ENCODE measurements at places on chromosomes 6 and 20.

DNA sequence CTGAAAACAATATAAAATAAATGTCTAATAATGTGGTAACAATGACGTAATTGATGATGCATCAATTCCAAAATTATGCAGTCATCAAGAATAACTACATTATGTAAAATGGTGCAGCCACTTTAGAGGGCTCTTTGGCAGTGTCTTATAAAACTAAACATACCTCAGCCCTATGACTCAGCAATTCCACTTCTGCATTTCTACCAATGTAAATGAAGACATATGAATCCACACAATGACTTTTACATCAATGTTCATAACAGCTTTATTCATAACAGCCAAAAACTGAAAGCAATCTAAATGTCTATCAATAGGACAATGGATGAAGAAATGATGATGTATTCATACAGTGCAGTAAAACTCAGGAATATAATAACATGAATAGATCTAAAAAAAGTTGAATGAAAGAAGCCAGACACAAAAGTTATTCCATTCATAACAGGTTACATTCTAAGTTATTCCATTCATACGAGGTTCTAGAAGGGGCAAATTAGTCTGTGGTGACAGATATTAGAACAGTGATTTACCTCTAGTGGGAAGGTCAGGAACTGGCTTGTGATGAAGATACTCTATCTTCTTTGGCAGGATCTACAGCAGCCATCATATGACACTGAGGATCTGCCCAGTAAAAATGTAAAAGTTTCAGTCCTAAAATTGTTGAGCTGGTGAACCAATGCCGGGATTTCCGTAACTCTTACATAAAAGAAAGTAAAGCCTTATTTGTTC is 396.1 kb downstream of the PLCB1 start:
- DNase-seq, result no peak

GRCh38 chr6:138105446-138105845 is 1.8 kb downstream of the PERP start:
- DNase-seq, result no peak

- DNase-seq, result no peak
These were observed 57.8 kb upstream of the QKI start for GRCh38 chr6:163356743-163357142.

GRCh38 chr20:59120491-59120890 is 43.1 kb upstream of the ZNF831 start:
- DNase-seq, result no peak

- DNase-seq, result no peak
These were observed 145.2 kb downstream of the SYCP2 start for GRCh38 chr20:59788196-59788735.

DNA sequence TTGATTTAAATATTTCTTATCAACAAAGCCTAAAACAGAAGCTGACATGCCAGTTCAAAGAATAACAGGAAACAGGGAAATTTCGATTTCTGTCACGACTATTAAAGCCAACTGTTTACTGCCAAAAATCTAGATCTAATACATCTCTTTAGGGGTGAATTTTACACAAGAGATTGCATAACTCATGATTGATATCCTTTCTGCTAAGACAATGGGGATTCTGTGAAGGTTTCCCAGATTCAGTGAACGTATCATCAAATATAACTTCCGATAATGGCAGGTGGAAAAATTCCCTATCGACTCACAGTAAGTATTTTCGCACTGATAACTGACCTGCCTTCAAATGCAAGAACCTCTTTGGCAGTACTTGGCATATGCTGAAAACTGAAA is 42.9 kb downstream of the NHSL1 start:
- DNase-seq, result no peak

GRCh38 chr6:122838060-122838780 is 49.2 kb downstream of the SMPDL3A start:
- no peak for DNase-seq

DNA sequence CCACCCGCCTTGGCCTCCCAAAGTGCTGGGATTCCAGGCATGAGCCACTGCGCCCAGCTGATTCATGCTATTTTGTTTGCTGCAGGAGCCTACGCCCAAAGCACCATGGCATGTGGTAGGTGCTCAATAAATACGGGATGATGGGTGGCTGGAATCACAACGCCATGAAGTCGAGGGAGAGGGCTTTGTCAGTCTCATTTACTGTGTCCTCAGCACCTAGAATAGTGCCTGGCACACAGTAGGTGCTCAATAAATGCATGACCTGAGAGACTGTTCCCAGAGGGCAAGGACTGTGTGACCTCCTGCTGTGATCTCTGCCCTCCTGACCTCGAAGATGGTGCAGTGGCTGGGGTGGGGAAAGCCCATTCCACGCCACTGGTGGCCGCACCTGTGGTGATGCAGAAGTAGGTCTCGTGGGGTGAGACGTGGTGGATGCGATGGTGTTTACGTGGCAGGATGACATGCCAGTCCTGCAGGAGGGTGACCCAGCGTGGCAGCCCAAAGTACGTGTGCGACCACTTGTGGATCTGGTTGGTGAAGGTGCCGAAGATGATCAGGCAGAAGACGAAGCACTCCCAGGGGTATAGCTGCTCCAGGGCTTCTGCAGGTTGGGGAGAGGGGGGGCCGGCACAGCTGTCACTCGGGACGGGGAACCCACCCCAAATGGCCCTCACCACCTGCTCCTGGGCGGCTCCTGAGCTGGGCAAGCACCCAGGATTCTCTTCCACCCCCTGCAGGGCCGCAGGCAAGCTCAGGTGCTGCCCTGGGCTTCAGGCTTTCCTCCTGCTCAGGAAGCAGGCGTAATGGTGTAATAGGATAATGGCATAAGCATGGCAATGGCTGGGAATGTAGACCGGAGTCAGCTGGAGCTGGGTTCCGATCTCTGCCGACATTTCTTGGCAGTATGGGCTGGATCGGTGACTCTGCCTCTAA is 14.9 kb upstream of the UBE2V1 start:
- no peak for DNase-seq

DNA sequence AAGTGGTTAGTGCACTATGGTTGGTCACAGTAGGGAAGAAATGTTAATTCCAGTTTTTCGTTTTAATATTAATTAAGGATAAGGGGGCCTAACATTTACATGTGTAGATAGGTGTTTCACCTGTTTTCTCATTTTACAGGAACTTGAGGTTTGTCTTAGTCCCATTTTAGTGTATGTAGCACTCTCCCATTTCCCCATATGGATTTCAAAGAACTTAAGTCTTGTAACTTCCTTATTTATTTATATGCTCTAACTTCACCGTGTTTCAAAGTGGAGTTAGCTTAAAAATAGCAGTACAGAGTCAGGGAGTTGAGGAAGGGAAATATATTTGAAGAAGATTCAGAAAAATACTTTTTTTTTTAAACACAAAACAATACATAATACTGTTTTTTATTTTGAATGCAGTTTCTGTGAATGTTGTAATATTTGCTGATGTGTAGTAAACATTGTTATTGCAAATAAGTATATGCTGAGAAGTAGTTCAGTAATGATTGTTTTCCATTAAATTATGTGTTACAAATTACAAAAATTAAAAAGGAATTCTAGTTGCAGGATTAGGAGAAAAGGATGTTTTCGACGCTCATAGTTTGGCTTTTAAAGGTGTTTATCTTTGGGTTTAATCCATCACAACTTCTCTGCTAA is 3.5 kb downstream of the SCAF8 start:
- no peak for DNase-seq

DNA sequence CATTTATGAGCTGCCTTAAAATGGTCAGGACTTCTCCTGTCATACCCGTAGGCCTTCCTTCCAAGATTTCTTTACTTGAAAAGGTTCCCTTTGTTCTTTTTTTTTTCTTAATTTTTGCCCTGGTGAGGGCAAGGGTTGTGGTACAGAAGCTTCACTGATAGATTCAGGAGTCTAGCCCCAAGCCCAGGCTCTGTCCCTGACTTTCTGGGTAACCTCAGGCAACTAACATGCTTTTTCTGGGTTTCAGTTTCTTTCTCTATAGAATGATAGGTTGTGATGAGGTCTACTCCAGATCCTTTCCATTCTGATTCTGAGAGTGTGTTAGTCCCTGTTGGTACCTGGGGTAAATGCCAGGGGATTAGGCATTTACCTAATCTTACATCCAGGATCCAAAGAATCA is 21.2 kb downstream of the SNPH start:
- no peak for DNase-seq

DNA sequence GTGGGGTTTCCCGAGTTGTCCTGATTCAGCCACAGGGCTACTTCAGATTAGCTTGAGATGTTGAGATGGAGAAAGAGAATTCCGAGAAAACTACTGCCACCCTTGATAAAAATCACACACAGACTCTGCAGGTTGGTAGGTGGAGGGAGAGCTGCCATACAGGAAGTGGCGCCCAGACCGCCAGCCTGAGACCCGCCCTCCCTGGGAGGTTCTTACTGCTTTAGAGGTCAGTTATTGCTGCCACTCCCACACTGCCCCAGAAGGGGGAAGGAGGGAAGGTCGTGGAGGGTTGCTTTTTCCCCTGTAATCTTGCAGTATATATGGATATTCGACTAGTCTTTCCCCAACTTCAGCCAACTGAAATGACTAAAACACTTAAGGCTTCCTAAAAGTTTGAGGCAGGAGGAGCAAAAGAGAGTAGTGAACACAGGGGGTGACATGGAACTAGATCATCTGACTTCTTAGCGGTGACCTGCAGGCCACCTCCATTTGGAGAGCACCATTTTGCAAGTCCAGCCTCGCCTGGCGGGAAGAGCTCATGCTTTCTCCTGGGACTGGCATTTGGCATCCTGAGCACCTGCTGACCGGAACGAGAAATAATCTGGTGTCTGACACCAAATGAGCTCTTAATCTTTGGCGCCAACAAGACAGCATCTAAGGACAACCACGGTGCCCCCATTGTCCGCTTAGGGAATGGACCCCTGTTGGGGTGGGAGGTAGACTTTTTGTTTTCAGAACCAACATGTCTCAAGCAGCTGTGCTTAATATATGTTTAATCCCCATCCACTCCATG is 35.7 kb upstream of the SLC22A1 start:
- no peak for DNase-seq

All from memory B cell (primary cell).